Esophagus squamous epithelium (tissue), 5 donors: ENCODE measurements at places on chromosomes 11 and 22. TPM values are rescaled to one million over a fixed set of nuclear protein-coding genes. Genes with fewer than 3 reads are reported as not detected.

PTGDR2 gene
- 2.7 TPM for total RNA-seq

GAL3ST1 gene
- not detected for total RNA-seq

DNA sequence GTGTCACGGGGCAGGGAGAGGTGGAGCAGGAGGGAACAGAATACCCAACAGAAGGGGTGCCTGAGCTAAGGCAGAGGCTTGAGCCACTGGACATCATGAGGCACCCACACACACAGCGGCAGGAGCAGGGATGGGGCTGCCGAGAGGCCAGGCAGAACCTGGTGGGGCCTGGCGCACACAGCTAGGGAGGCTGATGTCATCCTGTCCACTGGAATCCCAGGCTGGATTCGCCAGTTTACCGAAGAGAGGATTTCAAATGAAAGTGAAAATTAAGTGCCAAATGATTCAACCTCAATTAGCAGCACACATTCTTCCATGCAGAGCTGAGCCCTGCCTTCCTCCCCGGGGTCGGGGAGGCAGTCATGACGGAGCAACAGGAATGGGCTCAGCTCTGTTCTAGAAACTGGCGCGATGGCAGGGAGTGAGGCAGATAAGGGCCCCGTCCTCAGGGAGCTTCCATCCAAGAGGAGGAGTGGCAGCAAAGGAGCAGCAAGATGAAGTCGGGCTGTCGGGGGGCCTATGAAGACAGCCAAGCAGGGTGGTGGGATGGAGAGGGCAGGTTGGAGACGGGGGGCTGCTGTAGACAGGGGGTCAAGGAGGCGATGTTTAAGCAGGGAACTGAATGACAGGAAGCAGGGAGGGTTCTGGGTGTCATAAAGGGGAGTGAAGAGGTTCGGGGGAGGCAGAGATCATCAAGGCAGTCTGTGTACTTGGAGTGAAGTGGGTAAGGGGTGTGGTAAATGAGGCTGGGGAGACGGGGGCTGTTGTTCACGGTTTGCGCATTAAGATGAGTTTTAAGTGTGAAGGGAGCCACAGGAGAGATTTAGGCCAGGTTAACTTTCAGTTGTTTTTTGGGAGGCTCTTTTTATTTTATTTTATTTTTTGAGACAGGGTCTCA is 6.4 kb downstream of the RAC2 start:
- DNase-seq: no peak

MS4A15 gene
- total RNA-seq: not detected

MLC1 gene
- total RNA-seq: not detected

GRCh38 chr11:6273188-6273587 is 13.6 kb downstream of the CCKBR start:
- DNase-seq: no peak

GRCh38 chr11:79159657-79160450 is 281.0 kb downstream of the TENM4 start:
- DNase-seq: no peak

OR5AK2 gene
- not detected for total RNA-seq

CEP57 gene
- 24.9 TPM for total RNA-seq

- no peak for DNase-seq
These were observed 4.4 kb downstream of the GPHA2 start for GRCh38 chr11:64931290-64931689.

- DNase-seq: no peak
These were observed 178.8 kb downstream of the IGLL1 start for GRCh38 chr22:23401111-23401909.

DNA sequence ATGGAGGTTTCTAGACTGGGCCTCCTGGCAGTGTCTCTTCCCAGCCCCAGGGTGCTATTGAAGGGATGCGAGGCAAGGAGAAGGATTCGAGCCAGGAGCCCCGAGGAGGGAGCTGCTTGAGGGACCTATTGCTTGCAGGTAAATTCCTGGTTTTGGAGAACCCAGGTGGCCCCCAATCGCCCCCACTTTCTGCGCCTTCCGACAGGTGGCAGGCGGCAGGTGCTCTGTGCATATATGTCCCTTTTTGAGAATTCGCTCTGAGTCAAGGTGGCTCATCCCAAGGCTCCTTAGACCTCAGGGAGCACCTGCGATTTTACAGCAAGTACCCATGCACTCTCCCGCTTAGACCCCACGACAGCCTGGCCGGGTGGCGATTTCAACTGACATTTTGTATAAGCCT is 40.3 kb upstream of the SHISAL1 start:
- no peak for DNase-seq

GRCh38 chr22:20569059-20570058 is 61.9 kb downstream of the MED15 start:
- no peak for DNase-seq

KCNC1 gene
- not detected for total RNA-seq

DNA sequence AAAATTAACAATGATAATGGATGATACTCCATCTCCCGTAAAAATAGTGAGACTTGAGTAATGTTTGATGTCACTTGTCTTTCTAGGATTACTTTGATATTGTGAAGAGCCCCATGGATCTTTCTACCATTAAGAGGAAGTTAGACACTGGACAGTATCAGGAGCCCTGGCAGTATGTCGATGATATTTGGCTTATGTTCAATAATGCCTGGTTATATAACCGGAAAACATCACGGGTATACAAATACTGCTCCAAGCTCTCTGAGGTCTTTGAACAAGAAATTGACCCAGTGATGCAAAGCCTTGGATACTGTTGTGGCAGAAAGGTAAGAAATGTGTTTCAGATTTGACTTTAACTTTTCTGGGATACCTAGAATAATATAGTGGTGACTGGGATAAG is 48.0 kb upstream of the L3MBTL2 start:
- DNase-seq: no peak

SHISA8 gene
- not detected for total RNA-seq

GRCh38 chr11:66568124-66568916 is at the start of gene CTSF:
Gene CTSF, minus strand, starts transcription at chr11:66568606. Its CDS starts 120 bp downstream, at chr11:66568486.
- no peak for DNase-seq

- DNase-seq: no peak
These were observed 13.1 kb downstream of the RCN1 start for GRCh38 chr11:32103941-32104340.

GRCh38 chr22:35257321-35258190 is at the start of gene HMGXB4:
Gene HMGXB4, plus strand, starts transcription at chr22:35257493. Its CDS starts 4,898 bp downstream, at chr22:35262391.
- DNase-seq: peak; percentile 17

SLC15A3 gene
- 11.5 TPM for total RNA-seq

SYT12 gene
- total RNA-seq: 0.76 TPM

ANO1 gene
- 17.5 TPM for total RNA-seq

GRCh38 chr11:60592601-60593000 is 77.4 kb downstream of the MS4A13 start:
- DNase-seq: no peak

DNA sequence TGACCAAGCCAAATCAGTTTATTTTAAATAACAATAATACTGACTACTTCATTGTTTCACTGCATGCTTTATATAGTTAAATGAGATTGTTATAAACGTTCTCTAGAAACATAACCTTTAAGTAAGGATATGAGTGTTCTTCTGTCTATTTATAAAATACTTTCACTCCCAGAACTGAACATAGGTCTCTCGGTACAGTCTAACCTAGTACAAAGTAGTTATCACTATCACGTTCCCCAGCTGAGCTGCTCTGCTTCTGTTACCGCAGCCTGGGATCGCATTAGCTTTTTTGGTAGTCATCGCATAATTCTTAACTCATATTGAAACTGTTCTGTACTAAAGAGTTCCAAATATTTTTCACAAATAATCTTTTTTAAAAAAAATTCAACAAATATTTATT is 143.6 kb downstream of the WNT11 start:
- DNase-seq: no peak

GRCh38 chr11:130872981-130873380 is 43.3 kb downstream of the SNX19 start:
- DNase-seq: no peak

MUC5AC gene
- total RNA-seq: not detected

- no peak for DNase-seq
These were observed 908 bp downstream of the PLCB3 start for GRCh38 chr11:64252003-64252872.

IFITM1 gene
- total RNA-seq: 26.3 TPM

DNA sequence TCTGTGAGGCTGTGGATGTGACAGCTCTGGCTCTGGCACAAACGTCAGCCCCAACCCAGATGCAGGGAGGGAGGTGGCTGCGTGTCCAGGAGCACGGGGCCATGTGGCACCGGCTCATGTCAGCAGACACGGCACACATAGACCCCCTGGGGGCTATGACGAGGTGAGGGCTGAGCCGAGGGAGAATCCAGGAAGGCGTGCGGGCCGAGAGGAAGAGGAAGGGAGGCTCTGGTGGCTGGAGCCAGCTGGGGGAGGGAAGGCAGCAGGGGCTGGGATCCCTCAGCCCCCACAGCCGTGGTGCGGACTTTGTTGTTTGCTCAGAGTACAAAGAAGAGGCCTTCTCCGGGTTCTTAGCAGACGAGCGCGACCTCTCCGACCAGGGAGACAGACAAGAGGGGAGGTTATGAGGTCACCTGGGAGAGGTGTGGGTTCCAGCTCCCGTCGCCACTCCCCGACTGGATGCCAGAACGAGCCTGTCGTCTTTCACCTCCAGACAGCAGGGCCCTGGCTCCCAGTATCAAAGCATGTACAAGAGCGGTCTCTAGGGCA is 46.1 kb downstream of the CDKN1C start:
- DNase-seq: no peak

- DNase-seq: no peak
These were observed 30.3 kb upstream of the ASPHD2 start for GRCh38 chr22:26398741-26399153.

IRAG1 gene
- 3.5 TPM for total RNA-seq

OR52A1 gene
- not detected for total RNA-seq

GRCh38 chr22:31139866-31140716 is at the start of gene PLA2G3:
Gene PLA2G3, minus strand, starts transcription at chr22:31140508. Its CDS starts 154 bp downstream, at chr22:31140354.
- DNase-seq: no peak

DNA sequence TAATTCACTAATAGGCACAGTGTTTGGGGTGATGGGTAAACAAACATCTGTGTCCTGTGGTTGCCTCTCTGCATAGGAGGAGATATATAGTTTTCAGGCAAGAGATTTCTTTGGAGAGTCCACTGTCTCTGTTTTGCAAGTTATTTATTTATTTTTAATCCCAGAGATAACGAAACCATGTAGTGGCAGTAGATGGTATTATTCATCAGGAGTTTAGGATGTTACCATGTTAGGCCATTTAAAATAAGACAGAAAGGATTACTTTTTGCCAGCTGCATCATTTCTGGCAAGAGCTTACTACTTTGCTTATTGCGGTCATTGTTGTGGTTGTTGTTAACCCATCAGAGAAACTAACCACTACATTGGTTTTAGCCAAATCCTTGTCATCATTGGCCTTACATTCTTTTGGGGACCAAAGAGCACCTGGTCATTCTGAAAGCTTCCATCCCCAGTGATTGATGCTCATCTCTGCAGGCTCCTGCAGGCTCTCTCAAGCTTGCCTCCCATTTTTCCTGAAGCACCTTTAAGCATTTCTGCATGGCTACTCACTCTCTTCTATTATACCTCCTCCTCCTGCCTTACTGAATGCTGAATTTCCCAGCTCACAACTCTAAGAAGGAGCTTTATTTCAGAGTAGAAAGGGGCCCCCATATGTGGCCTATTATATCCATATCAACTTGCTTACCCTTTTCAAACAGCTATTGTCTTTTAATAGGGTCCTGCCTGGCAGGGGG is 84.4 kb downstream of the CSTPP1 start:
- no peak for DNase-seq

TSKU gene
- 84.2 TPM for total RNA-seq

DNA sequence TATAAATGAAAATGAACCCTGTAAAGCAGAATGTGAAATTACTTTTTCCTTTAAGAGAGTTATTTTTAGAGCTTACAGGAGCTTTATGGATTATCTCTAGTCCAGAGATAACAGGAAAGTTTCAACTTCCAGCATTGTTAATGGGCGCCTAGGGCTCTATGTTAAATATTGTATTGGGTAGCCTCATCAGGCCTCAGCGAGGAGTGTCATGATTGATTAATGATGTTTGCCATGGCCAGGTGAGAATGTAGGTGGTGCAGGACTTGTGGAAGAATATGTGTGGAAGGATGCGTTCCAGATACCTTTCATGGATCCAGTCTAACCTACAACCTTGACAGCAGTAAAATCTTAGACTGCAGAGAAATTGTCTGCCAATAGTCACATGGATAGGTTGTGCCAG is 50.6 kb downstream of the ME3 start:
- no peak for DNase-seq

TMEM191C gene
- 13.8 TPM for total RNA-seq

SLC6A5 gene
- not detected for total RNA-seq

IL18BP gene
- 6.5 TPM for total RNA-seq

DNA sequence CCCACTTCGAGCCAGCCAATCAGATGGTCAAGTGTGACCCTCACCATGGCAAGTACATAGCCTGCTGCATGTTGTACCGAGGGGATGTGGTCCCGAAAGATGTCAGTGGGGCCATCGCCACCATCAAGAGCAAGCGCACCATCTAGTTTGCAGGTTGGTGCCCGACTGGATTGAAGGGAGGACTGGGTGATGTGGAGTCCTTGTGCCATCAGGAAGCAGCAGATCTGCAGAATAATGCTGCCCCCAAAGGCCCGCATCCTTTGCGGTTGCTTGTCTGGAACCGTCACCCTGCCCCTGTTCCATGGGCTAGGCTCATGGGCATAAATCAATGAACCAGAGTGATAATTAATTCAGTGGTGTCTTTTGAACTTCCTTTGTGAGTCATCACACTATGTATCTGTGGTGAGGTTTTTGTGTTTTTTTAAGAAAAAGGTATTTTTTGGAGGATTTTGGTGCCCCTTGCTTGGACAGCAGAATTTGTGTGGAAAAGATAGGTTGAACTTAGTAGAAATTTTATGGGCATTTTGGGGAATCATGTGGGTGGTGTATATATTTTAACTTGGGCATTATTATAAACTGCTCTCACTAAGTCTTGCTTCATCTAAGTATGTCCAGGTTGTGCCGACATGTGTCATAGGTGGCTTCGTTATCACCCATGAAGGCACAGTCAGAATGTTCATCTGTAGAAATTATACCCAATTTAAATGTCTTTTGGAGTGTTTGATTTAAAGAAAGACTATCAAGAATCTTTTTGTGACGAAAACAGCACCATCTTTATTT is 22.3 kb downstream of the LRRC74B start:
- DNase-seq: no peak

GRCh38 chr11:7383406-7383805 is 101.9 kb upstream of the OLFML1 start:
- no peak for DNase-seq

- no peak for DNase-seq
These were observed 15.2 kb downstream of the SCARF2 start for GRCh38 chr22:20422271-20423007.

DNA sequence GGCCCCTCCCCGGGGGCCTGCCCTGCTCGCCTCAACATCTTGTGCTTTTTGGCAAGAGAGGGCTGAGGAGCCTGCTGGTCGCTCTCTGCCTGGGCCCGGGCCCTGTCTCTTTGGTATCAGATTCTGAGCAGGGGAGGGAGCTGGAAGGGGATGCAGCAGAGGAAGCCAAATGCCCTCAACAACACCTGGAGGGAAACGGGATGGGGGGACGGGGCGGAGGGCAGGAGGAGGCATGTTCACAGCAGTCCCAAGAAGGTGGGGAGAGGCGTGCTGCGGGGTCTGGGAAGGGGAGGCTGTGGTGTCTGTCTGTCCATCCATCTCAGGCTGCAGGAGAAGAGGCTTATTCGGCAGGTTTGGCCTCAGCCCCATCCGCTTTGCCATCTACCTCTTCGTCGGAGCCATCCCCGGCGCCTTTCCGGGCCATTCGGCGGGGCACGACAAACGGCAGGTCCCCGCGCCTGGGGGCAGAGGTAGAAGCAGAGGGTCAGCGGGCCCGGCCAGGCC is 29.4 kb downstream of the APOL1 start:
- no peak for DNase-seq
